ENCODE measurements at places on chromosomes 11 and 22.

DNA sequence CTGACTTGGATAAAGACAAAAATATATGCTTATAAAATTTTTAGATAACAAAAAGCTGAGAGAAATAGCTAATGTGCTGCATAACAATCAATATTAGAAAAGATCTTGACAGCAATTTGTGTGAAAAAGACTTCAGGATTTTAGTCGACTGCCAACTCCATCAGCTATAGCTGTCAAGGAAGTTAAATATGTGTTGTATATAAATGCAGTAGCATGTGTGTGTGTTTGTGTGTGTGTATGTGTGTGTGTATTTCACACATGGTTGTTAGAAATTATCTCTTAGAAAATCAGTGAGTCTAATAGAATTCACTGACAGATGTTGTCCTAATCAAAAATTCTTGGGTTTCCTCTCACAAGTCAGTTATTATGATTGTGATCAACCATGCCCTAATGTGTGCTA is 171.2 kb downstream of the CASP12 start:
- no peak for DNase-seq

GRCh38 chr11:66510271-66510989 is at the start of gene BBS1:
Gene BBS1, plus strand, starts transcription at chr11:66510635. Its CDS starts 25 bp downstream, at chr11:66510660.
- DNase-seq = peak; percentile 73

DNA sequence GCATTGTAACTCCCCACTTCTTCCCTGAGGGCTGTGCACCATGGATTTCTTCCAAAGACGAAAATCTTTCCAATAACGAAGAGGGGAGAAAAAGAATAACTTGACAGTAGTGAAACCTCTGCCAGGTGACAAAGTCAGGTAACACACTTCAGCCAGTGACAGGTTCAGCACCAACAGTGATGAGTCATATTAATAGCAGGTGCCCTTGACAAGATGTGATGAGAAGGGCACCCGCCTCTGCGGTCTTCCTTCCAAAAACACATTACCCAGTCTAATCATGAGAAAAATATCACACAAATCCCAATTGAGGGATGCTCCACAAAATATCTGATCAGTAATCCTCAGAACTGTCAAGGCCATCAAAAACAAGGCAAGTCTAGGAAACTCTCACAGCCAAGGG is 157.8 kb downstream of the EFCAB6 start:
- DNase-seq = no peak

DNA sequence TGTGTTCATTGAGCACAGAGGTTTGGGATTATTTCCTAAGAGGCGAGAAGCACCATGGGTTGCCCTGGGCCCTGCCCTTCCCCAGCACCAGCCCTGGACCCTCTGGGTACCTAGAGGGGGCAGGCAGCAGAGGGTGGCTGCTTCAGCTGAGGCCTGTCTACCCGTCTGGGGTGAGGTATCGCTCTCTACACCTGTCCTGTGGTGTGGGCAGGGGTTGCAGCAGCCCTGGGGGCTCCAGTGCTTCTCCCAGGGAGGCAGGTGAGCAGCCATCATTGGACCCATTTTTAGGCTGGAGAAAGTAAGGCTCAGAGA is 15.6 kb downstream of the PRDM11 start:
- DNase-seq = no peak

DNA sequence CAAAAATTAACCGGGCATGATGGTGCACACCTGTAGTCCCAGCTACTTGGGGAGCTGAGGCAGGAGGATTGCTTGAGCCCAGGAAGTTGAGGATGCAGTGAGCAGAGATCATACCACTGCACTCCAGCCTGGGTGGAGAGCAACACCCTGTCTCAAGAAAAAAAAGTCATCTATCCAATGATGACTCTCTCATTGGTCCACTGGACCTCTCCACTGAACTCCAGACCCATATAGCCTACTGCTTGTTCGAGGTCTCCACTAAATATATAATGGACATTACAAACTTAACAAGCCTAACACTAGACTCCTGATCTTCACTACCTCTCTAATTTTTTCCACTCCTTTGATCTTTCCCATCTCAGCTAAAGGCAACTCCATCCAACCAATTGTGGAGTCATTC is 33.5 kb upstream of the MTCH2 start:
- DNase-seq = no peak

DNA sequence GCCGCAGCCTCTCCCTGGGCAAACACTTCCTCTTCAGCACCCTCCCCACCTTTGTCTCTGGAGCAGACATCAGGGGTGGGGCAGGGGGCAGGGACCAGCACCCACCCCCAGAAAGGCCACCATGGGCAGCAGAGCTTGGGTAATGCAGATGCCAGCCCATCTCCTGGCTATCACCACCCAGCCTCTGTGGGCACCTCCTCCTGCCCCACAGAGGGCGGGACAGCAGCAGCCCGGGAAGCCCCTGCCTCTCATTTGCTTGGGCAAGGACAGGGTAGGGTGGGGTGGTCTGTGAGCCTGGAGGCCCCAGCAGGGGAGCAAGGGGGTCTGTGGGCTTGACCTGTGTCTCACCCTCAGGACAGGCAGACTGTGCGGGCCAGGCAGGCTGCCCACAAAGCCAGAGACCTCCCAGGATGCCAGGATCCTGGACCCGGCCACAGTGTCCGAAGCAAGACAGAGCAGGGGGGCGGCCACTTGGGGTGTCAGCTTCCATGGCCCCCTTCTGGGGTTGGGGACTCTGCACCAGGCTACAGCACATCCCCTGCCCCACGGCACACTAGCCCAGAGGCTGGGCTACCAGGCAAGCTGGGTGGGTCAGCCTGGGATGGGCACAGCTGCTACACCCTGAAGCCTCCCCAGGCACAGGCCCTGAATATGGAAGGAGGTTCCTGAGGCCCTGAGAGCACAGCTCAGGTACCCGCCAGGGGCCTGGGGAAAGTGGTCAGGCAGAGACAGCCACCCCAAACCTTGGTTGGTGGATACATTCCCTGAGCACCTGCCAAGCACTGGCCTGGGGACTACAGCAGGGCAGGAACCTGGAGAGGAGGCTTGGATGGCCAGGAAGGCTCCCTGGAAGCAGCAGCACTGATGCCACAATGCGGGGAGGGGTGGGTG is 4.5 kb downstream of the RNH1 start:
- no peak for DNase-seq

DNA sequence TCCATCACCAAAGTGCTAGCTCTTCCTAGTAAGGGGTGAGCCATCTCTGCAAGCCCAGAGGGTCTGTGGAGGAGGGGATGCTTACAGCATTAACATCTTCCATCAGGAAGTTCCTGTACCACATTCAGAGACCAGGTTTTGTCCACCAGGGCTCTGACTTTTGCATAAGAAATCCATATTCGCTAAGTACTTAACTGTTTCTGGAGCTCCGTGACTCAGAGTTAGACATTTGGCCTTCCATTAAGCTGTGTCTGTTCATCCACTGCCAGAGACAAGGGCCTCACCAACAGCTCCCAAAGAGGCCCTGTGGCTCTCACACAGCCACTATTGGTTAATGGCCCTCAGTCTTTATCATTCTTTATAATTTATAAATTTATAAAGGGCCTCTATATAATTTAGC is 144.6 kb downstream of the ADAMTS15 start:
- no peak for DNase-seq

DNA sequence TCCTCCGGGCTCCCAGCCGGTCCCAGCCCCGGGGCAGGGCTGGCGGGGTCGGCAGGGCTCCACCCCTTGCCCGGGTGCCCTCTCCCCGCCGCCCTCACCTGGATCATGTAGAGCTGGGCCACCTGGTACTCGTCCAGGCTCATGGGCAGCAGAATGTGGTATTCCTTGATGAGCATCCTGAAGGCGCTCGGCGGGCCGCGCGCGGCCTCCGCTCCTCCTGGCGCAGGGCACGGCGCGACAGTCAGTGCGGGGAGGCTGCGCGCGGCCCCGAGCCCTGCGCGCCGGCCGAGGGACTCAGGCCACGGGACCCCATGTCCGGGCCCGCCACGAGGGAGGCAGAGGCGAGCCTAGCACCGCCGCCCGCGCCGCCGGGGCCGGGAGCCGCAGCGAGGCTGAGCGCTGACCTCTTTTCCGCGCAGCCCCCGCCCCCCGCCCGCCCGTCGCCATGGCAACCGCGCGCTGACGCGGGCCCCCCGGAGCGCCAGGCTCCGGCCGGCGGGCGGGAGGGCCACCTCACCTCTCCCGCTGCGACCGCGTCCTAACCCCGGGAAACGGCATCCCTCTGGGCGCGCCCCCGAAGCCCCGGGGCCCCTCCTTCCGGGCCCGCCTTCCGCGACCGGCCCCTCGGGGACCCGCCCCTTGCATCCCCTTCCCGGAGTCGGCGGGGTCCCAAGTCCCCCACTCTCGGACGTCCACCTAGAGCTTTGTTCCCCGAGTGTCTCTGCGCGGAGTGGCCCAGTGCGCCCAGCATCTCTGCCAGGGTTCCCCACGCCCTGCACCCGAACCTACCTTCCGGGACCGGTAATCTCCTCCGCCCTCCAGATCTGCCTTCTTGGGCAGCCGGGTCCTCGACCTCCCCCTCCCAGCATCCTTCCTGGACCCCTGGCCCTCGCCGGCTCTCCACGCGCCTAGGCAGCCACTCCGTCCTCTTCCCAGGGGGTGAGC is 886 bp downstream of the PITPNM1 start:
- no peak for DNase-seq

GRCh38 chr22:22687638-22688500 is 43.5 kb downstream of the GGTLC2 start:
- DNase-seq = no peak

DNA sequence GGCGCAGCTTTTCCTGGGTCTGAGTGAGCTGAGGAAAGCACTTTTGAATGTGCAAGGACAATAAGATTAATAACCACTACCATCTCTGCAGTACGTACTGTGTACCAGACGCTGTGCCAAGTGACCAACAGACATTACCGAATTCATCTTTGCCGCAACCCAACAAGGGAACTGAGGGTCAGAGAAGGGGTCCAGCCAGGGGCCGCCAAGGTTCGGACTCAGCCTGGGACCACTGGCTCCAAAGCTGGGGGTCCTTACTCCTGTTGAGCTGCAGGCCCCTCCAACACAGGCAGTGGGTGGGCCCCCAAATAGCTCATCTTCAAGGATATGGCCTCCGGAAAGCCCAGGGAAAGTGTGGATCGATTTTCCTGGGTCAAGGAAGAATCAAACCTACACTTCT is 55.0 kb upstream of the EMID1 start:
- DNase-seq = no peak

- no peak for DNase-seq
These were observed 19.8 kb upstream of the PGM2L1 start for GRCh38 chr11:74417860-74418508.

GRCh38 chr11:120210626-120211521 is at the start of gene OAF:
Gene OAF, plus strand, starts transcription at chr11:120211032. Its CDS starts 248 bp downstream, at chr11:120211280.
- DNase-seq = peak; percentile 8

DNA sequence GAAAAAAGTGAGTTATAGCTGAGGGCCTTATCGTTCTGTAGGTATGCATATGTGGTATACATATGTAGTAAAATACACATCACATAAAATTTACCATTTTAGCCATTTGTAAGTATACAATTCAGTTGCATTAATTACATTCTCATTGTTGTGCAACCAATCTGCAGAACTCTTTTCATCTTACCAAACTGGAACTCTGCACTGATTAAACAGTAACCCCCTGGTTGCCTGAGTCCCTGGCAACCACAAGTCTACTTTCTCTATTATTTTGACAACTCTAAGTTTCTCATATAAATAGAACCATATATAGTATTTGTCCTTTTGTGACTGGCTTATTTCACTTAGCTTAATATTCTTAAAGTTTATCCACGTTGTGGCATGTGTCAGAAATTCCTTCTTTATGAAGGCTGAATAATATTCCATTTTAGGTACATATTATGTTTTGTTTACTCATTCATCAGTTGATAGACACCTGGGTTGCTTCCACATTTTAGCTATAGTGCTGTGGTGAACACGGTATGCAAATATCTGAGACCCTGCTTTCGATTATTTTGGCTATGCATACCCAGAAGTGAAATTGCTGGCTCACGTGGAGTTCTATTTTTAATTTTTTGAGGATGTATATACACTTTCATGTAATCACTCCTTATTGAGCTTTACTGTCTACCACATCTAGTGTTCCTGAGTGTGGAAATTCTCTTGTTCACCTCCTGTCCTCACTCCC is 1.6 kb upstream of the DDX10 start:
- no peak for DNase-seq

GRCh38 chr22:44100411-44100810 is 76.3 kb downstream of the PARVB start:
- DNase-seq = no peak

- DNase-seq = no peak
These were observed 98.6 kb downstream of the RPS6KA4 start for GRCh38 chr11:64457416-64458010.

DNA sequence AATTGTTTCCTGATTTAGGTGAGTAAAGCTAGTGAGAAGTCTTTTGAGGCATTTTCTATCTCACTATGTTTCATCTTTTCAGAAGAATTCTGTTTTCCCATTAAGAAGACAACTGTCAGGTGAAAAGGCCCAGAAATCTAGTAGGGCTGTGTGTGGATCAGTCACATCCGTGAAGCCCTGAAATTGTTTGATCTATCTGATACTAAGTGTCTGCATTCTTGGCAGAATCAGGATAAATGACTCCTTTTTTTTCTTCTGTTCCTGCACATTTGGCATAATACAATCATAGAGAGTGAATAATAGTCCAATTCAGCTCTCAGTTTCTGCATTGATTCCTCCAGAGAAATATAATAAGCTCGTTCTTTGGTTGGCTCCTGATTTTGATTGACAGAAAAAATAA is 208.3 kb downstream of the NAV2 start:
- no peak for DNase-seq

DNA sequence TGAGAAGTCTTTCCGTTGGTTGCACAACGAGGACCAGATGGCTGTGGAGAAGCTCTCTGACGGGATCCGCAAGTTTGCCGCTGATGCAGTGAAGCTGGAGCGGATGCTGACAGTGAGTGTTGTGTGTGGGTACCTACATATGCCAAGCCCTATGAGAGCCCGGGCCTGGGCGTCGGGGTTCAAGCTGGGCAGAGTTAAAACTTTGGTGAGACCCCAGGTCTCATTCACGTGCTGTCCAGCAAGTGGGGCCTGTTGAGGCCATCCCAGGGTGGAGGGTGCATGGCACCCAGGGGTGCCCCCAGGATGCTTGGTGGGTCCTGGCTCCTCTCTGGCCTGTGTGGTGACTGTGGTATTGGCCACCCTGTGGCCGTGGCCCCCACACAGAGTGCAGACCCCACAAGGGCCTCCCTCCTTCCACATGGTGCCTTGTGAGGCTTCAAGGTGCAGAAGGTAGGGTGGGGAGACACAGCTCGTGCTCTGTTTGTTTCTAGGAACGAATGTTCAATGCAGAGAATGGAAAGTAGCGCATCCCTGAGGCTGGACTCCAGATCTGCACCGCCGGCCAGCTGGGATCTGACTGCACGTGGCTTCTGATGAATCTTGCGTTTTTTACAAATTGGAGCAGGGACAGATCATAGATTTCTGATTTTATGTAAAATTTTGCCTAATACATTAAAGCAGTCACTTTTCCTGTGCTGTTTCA is 12.8 kb downstream of the GATD1 start:
- DNase-seq = no peak

DNA sequence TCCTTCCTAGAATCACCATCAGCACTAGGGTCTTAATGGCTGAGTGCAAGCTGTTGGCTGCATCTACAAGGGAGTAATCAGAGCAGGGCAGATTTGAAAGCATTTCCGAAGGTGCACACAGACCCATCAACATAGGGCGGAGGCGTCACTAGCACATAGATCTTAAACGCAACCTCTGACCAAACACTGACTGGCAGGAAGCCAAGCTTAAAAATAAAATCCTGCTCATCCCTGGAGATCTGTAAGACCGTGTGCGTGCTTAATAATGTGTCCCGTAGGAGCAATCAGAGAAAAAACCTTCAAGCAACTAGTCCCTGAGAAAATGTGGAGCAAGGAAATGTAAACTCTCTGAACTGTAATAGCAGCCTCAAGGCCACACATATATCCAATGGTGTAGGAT is 470.5 kb downstream of the ETS1 start:
- DNase-seq = no peak
